Activated CD4-positive, alpha-beta T cell treated with anti-CD3 and anti-CD28 coated beads, Interleukin-2, amount 50 U/mL, for 4 hours (primary cell): ENCODE measurements at places on chromosomes 7 and 10.

GRCh38 chr7:53596230-53596629, 560.8 kb downstream of the POM121L12 start:
- DNase-seq, result no peak

DNA sequence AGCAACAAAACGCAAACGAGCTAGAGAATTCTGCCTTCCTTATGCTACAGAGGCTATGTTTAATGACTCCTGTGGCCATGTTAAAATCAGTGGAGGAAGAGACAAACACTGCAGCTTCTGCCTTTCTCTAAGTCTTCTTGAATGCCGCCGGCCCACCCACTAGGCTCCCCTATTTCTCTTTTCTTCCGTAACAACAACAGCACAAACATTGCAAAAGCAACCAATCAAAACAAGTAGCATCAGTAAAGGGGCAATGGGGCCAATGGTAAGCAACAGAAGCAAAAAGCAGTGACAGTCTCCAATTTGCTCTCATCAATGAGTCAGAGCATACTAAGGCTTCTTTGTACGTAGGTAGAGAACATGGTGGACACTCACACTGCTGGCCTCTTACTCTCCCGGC, 26.8 kb downstream of the DNAJC1 start:
- DNase-seq, result no peak

DNA sequence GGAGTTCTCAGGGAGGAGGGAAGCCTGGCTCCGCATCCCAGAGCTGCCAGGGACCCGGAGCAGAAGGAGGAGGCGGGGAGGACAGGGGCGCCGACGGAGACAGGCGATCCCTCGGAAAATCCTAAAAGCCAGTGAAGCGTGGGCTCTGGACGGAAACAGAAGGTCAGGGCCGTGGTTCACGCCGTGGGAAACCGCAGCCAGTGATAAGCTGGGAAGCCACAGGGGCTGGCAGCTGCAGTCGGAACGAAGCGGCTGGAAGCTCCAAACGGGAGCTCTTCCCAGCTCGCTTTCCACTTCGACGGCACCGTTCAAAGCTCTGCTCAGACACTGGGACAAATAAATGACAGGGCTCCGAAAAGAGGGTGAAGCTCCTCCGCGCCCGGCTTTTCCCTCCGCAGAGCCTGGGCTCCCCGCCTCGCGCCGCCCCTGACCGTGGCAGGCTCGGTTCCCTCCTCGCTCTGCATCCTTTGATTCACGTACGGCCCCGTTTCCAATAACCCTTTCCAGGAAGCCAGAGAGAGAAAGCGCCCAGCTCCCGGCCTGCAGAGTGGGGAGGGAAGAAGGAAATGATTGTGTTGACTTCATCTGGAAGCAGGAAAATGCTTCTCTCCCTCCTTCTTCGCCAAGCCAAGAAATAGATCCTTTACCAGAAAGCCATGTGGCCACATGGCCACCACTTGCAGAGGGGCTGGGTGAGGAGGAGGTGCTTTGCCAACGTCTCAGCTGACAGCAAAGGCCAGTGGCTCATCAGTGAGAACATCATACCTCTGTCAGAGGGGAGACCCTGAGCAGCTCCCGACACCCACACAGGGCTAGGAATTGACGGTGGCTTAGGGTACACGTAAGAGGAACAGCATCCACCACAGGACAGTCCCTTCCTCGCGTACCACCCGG, 57.4 kb downstream of the ADRB1 start:
- DNase-seq, result no peak

DNA sequence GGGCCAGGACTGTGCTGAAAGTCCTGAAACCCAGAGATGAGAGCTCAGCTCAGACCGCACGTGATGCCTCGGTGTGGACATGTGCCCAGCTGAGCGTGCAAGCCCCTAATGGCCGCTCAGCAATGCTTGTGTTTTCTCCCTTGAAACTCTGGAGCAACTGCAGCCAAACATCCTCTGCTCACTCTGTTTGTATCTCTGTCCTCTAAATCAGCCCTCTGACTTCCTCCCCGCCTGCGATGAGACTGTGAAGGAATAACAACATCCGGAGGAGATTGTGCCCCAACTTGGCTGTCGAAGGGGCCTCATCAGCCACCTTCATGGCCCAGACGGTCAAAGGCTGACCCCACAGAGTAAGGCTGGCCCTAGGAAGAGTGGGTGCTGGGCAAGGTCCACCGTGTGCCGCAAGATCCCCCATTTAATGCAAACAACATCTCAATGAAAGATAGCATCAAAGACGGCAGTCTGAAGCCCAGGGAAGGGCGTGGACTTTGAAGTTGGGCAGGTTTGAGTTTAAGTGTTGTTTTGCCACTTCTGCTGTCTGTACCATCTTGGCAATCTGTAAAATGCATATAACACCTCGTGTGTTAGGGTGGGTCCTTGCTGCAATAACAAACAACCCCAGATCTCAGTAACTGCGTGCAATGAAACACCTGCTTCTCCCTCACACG, 39.9 kb downstream of the CALML3 start:
- DNase-seq, result no peak

DNA sequence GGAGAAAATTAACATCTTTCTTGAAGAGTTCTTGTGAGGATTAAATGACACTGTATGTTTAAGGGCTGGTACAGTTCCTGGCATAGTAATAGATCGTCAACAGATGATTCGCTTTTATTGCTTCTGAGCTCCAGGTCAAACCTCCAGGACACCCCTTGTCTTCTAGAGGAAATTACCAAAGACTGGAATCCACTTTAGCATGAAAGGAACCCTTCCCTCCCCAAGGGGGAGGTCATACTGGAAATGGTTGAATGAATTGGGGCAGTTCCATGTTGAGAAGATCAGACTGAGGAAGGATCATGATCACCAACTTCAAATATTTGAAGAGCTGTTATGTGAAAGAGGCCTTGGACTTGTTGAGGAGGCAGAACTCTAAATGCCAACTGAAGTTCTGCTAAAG, 8.9 kb downstream of the NFE2L3 start:
- DNase-seq, result no peak

DNA sequence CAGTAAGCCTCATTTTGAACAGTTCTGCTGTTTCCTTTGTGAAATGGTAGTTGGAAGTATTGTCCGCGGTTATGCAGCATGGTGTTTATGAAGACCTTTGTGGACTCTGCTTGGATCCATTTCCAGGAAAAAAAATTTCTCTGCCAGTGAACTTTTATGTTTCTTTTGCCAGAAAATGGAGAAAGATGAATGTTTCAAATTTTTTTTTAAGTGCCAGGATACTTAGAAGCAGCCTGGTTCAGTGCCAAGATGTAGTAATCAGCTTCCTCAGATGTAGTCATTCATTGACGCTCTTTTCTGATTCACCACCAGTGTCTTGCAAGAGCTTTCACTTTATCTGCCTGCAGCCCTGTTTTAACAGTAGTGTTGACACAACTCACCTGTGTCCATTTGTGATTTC, 258.2 kb downstream of the SDK1 start:
- DNase-seq, result no peak

DNA sequence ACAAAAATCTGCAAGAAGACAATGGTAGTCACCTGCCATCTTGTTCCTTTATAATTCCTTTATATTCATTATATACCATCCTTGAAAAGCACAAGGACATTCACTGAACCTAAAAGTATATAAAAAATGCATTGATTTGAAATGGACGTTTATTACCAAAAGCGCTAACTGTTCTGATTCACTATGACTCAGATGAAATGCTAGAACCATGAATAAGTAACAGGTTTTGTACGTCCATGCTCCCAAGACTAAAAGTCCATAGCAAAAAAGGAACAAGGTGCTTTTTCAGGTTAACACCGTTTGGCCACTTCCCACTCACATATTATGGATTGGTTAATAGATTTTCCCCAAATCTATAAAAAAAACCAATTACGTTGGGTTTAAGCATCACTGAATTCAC, 109.4 kb downstream of the PPP1R17 start:
- DNase-seq, result no peak

- no peak for DNase-seq
Observed at GRCh38 chr7:18515067-18515466, 19.5 kb downstream of the HDAC9 start.

GRCh38 chr7:155681663-155682062, 37.2 kb downstream of the RBM33 start:
- DNase-seq, result no peak

DNA sequence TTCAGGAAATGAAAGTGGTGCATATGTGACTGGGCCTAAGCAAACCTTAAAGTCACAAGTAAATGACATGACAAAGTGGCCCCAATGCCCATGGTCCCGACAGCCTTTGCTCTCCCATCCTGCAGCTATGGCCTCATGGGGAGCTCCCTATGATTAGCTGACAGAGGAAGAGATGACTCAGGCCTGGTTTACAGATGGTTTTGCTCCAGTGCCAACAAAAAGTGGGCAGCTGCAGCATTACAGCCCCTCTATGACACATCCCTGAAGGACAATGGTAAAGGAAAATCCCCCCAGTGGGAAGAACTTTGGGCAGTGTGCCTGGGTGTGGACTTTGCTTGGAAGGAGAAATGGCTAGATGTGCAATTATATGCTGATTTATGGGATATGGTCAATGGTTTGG, 105.1 kb upstream of the ADCY1 start:
- no peak for DNase-seq

DNA sequence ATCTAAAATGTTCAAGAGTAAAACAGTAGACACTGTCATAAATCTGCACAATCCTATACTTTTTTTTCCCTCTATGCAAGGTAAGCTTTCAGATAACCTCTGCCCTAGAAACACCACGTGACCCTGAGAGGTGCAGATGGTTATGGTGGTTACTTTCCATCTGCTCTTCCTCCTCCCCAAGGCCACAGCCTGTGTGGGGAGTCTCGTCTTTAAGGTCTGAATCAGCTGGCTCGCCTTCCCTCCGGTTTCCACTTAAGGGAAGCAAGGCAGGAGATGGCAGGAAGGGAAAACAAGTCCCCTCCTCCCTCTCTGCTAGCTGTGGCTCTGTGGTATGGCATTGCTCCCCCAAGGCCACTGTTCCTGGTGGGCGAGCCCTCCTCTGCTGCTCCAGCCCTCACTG, 181.8 kb downstream of the GLI3 start:
- no peak for DNase-seq

- DNase-seq, result no peak
Observed at GRCh38 chr10:68121852-68122251, 12.6 kb downstream of the MYPN start.

DNA sequence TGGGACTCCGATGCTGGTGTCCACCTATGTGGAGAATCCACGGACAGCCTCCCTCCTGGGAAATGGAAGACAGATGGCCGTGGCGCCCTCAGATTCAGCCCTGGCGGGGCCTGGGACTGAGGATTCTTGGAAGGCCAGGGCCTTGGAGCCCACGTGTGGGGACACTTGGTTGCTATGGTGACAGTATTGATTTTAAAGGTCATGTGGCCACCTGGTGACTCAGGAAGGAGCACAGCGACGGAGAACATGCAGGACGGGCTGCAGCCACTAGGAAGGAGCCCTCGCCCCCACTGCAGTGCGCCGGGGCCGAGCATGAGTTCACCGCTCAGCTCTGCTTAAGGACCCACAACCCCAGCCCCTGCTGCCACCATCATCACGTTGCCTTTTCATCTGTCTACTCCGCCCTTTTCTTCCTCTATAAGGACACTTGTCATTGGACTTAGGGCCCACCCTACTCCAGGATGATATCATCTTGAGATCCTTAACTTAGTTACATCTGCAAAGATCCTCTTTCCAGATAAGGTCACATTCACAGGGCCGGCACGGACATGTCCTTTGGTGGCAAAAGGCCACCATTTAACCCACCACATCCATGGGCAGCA, 3.7 kb upstream of the STK32C start:
- no peak for DNase-seq

- DNase-seq, result no peak
Observed at GRCh38 chr7:153675131-153675530, 377.1 kb upstream of the DPP6 start.

GRCh38 chr10:108561649-108562048, 1361.7 kb downstream of the XPNPEP1 start:
- no peak for DNase-seq

- DNase-seq, result no peak
Observed at GRCh38 chr7:55050281-55050680, 31.5 kb downstream of the EGFR start.

- no peak for DNase-seq
Observed at GRCh38 chr7:23467291-23467805, 2.9 kb downstream of the IGF2BP3 start.

DNA sequence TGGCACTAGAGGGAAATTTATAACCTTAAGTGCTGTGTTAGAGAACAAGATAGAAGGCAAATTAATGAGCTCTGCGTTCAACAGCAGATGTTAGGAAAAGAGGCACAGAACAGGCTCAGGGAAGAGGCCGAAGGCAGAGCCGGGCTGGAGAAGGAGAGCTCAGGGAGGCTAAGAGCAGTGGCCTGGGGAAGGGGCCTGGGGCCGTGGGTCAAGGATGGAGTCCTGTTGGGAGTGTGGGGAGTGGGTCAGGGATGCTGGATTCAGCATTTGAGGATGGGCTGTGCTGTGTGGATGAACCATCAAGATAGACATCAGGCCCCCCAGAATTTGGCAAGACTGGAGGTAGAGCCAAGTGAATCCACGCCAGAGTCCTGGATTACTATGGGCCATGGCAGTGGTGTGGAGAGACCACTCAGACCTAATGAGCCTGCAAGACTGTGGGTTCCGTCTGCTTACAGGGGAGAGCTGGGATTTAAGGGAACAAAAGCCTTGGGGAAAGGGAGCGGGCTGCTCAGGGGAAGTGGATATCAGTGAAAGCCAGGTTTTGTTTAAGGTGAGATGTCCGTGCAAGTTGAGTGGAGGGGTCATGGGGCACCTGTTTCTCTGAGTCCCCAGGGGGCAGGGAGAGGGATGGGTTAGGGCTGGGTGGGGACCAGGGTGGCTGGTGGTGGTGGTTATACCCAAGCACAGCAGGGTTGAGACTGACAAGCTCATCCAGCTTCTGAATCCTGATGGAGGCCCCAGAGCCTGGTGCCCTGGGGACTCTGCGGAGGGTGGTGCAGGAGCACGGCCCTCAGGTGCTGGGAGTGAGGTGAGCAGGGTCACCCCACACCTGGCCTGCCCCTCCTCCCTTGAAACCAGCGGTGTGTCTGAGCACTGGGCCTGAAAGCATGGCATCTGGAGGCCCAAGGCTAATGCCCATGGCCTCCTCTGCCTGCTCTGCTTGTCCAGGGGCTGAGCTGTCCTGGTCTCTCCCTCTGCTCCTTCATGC, 101.7 kb downstream of the BMS1 start:
- no peak for DNase-seq
